ENCODE measurements at places on chromosomes 1 and 21.
A peak's percentile ranks its signal among the peaks of the same experiment; 100 is the strongest.

- no peak for DNase-seq
Observed at GRCh38 chr1:185567440-185567839, 166.8 kb upstream of the HMCN1 start.

- DNase-seq: no peak
Observed at GRCh38 chr1:54396261-54396933, 9.8 kb downstream of the SSBP3 start.

GRCh38 chr1:15005116-15005515 lies 148.4 kb upstream of the TMEM51 start:
- no peak for DNase-seq

DNA sequence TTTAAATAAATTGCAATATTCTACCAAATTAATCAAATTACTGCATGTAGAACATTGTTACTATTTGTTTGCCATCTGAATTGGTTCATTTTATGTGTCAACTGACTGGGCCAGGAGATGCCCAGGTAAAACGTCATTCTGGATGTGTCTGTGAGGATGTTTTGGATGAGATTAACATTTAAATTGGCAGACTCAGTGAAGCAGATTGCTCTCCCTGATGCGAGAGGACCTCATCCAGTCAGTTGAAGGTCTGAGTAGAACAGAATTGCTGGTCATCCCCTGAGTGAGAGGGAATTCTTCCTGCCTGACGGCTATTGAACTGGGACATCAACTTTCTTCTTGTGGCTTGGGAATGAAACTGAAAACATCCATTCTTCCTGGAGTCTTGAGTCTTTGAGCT lies 122.0 kb upstream of the GREM2 start:
- DNase-seq: no peak

DNA sequence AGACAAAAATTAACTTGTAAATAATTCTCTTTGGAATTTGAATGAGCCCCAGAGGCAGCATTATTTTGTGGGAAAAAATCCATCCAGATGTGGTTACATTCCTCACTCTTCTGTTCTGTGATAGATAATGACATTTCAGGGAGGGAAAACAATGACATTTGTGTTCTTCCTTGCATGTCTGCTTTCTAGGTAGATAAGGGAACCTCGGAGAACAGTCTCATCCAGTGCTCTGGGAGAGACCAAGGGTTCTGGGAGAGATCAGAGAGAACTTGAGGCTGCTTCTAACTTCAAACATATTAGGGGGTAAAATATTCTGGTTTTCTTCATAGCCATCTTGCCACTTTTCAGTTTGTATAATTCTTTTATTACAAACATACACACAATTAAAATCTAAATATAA lies 269.2 kb downstream of the NEGR1 start:
- no peak for DNase-seq

- peak; percentile 97 for DNase-seq
Observed at GRCh38 chr1:3890389-3891328, 9.4 kb downstream of the C1orf174 start.

DNA sequence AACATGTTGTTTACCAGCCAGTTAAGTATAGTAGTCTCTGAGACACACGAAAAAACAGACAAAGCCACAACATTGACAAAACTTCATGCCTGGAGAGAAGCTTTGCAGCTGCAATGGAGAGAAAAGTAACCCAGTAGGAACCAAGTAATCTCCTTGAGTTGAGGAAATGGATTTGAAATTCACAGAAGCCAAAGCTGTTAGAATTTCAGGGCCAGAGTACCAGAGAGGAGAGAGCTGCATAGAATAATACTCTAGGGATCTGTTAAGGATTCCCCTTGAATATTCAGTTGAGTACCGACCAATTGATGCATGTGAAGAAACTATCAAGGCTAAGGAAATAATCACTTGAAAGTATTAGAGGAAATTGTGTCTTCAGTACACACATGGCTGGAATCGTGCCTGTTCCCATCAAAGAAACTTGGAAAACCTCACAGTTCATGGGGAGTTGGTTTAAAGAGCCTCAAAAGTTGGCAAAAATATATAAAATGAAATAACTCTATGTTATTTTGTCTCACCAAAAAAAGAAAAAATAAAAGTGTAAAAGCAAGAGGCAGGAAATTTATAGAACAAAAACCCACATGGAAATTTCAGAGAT lies 324.0 kb upstream of the NEGR1 start:
- no peak for DNase-seq

GRCh38 chr1:215539803-215540570 lies 27.1 kb upstream of the KCTD3 start:
- DNase-seq: no peak

Data from MV-4-11 (cell line).